ENCODE measurements at places on chromosomes 6 and 20. TPM values are rescaled to one million over a fixed set of nuclear protein-coding genes. Genes with fewer than 3 reads are reported as not detected.
A peak's percentile ranks its signal among the peaks of the same experiment; 100 is the strongest.

GRCh38 chr6:19327241-19327640 is 509.9 kb upstream of the ID4 start:
- no peak for DNase-seq

DNA sequence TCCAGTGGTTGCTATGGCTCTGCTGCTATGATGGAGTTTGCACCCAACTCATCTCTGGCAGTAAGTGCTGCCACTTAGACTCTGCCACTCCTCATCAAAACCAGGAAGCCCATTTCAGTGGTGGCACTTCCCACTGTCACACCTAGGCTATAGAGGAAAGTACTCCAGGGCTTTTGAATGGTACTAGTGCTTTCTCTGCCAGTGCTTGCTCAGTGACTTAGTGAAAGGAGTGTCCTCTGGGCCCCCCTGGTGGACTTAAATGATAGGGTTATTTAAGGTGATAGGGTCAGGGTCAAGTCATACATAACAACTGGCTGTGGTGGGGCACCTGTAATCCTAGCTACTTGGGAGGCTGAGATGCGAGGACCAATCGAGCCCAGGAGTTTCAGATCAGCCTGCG is 22.8 kb downstream of the FITM2 start:
- DNase-seq = no peak

- DNase-seq = no peak
Measured at GRCh38 chr6:98241630-98242029, 592.7 kb upstream of the POU3F2 start.

DNA sequence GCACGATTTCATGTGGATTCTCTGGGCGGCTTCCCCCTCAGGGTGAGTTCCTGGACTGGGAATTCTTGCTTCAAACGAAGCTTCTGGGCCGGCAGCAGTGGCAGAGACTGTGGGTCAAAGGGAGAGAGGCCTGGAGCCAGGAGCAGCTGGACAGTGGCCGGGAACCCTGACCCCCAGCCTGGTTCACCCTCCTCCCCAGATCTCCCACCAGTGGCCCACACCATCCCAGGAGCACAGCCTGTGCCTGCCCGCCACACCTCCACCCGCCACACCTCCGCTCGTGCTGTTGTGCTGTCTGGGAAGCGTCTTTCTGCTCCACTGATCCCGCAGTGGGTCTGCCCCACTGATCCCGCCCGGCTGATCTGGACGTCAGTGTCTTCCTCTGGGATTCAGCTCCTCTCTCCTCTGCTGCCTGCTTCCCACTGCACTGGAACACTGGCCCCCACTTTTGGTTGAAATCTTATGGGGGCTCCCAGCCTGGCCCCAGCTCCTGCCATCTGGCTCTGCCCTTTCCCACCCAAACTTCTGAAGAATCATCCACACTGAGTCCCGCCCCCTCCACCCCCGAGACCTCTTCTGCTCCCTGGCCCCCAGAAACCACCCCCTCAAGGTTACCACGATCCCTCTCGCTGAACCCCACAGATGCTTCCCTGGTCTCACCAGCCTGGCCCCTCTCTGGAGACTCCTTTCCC is 9.8 kb downstream of the ZBP1 start:
- no peak for DNase-seq

GRCh38 chr6:21101694-21102093 is 491.9 kb upstream of the SOX4 start:
- DNase-seq = no peak

GRCh38 chr20:51206032-51206662 is 183.2 kb upstream of the KCNG1 start:
- no peak for DNase-seq

GRCh38 chr20:41275301-41275731 is 42.2 kb downstream of the ZHX3 start:
- DNase-seq = no peak

GRCh38 chr6:137761072-137761471 is 106.0 kb upstream of the TNFAIP3 start:
- DNase-seq = no peak

DNA sequence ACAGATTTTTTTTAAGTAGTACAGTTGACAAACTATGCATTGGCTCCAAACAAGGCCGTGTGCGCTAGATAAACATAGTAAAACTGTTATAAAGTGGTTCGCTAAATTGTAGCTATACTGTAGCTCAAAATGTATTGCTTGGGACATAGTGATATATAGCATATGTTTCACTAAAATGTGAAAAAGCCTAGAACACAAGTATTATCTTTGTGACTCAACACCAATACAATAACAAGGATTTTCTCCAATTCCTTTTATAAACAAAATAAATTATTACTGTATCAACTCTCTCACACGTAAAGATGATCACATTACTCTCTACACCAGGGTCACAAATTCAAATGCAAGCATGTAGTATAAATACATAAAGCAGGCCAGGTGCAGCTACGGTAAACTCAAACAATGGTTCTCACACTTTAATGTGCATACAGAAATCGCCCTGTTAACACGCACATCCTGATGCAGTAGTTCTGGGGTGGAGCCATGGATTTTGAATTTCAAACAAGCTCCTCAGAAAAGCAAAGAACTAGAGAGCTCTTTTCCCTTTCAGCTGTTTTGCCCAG is 214.6 kb downstream of the GMDS start:
- DNase-seq = no peak

DNA sequence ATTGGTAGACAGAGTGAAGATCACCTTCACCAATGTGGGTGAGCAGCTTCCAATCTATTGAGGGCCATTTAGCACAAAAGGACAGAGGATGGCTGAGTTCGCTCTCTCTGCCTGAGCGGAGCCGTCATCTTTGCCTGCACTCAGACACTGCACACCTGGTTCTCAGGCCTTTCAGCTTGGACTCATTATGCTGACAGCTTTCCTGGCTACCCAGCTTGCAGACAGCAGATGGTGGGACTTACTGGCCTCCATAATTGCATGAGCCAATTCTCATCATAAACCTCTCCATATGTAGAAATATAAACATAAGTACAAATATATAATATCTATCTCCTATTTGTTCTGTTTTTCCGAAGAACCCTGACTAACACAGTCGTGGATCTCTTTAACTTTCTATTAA is 13.7 kb downstream of the TBXT start:
- DNase-seq = no peak

DNA sequence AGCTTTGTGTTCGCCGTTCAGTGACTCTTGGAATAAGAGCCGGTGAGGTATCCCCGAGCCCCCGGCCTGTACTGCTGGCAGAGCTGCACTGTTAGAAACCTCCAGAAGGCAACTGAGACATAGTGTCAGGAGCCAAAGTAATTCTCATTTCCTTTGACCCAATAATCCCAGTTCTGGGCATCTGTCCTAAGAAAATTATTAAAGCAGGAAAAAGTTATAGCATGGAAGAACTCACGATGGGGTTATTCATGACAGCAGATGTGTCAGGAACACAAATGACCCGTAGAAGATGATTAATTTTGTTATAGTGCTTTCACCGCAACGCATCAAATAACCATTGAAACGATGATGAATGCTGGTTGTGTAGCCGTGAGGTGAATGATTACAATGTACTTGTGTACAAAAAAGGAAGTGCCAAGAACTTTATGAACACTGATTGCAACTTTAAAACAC is 20.3 kb downstream of the CYP21A2 start:
- no peak for DNase-seq

GRCh38 chr20:16955971-16956370 is 207.8 kb downstream of the OTOR start:
- no peak for DNase-seq

DNA sequence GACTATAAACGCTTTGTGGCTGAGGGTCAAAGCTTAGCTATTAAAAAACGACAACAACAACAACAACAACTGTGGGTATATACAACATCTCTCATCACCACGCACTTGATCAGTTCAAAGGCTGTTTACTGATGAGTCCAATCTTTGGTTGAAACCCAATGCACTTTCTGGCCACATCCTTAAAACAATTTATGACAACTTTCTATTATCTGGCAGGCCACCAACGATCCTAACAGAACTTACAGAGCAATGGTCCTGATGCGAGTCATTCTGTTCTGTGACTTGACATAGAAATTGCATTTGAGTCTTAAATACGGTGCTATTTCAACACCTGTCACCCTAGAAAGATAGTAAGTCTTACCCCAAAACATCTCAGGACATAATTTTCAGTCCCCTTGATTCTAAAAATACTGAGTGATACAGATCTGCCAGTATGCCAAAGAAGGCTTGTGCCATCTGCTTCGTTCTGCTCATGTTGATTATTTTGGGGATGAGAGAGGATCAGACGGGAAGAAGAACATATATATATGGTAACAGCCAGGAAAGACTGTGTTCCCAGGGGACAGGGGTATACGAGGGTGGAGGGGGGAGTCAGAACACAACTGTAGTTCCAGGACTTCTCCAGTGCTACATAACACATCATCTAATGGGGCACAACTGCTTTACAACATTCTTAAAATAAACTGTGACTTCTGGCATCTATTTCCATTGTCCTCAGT is 55.8 kb downstream of the PLAGL1 start:
- DNase-seq = no peak

GRCh38 chr20:54692168-54692887 is 216.9 kb downstream of the DOK5 start:
- DNase-seq = no peak

GRCh38 chr6:168557512-168557911 is 116.5 kb downstream of the SMOC2 start:
- DNase-seq = no peak

GRCh38 chr6:100100776-100101175 is 106.8 kb upstream of the MCHR2 start:
- no peak for DNase-seq

GRCh38 chr6:17200395-17200794 is 80.8 kb upstream of the RBM24 start:
- no peak for DNase-seq

GRCh38 chr20:43294031-43294430 is 104.3 kb upstream of the PTPRT start:
- no peak for DNase-seq

DNA sequence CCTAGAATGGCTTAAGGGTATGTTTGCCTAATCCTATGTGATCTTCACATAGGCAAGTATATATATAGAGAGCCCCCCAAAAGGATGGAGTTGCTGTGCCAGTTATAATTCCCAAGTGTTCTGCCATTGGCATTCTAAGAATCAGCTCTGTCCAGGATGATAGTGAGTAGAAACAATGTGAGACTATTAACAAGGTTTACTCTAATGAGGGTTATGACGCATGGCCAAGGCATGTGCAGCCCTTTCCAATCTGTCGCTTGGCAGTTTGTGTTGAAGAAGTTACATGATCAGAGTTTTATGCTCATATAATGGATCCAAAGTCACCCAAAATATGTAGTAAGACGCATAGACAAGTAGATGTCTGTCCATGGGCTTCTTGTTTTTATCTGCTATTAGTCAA is 33.6 kb downstream of the VGLL2 start:
- DNase-seq = no peak

- DNase-seq = no peak
Measured at GRCh38 chr6:129849456-129849855, 11.7 kb downstream of the TMEM244 start.

DNA sequence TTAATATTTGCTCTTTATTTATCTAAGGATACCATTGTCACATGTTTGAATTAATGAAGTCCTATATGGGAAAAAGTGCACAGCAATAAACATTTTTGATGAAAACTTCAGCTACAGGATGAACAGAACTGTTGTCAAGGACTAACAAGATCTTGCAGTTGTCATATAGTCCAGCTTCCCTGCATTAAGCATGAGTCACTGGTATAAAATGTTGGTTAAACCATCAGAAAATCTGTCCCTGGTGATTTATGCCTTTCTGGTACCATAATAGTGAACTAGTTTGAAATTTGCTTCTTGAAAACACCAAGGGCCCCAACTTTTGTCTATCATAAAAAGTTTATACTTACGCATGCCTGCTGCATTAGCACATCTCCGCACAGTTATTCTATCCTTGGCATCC is 60.4 kb upstream of the RSPO3 start:
- no peak for DNase-seq

DNA sequence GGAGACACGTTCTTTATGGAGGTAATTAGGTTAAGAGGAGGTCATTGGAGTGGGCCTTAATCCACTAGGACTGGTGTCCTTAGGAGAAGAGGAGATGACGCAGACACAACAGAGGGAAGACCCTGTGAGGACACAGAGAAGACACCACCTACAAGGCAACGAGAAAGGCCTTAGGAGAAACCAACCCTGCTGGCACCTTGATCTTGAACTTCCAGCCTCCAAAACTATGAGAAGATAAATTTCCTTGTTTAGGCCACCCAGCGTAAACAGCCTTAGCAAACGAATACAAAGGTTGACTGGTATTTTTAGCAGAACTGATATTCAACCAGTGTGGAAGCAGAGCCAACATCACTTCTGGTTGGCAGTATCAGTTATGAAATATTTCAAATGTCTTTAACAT is 75.2 kb downstream of the GFOD1 start:
- no peak for DNase-seq

GRCh38 chr20:37902504-37903313 is at the start of gene VSTM2L:
Gene VSTM2L (plus strand): TSS chr20:37903127. CDS start chr20:37903351, 224 bp downstream.
- DNase-seq = peak; percentile 20

DNA sequence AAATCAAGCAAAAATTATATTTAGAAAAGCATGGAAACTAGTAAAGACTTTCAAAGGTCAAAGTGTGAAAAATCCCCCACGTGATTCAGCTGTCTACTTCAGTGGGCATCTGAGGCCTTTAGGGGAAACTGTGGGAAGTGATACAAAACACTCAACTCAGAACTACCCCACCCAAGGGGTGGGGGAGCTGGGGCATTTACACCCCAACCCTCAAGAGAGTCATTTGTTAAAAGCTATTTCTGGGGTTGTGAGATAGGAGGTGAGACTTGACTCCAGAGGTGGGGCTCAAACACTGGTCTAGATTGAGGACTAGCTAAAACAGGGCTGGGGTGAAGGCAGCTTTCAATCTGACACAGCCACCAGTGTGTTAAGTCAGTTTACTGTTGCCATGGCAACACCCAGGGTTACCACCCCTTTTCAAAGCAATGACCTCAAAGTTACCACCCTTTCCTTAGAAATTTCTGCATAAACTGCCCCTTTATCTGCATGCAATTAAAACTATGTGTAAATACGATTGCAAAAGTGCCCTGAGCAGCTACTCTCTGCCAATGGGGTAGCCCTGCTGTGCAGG is 9.9 kb upstream of the GTSF1L start:
- DNase-seq = peak; percentile 52

DNA sequence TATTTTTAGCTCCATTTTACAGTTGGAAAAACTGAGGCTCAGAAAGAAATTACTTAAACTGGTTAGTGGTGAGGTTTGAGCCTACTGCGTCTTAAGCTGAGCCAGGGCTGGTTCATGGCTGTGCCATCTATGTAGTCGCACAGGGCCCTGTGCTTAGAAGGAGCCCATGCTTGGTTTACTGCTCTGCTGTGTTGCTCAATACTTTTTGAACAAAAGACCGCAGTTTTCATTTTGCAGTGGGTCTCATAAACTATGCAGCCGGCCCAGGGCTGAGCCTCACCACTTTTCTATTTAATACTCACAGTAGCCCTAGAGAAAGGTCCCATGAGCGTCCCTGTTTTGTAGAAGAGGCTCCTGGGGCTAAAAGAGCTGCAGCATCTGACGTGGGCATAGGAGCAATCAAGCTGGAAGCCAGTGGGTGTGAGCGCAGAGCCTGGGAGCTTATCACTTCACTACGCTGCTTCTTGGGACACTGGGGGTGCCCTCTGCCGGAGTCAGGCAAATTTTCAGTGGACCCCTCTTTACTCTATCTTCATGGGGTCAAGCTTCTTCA is 501 bp downstream of the SIRPB2 start:
- DNase-seq = no peak

MAFB gene
- total RNA-seq = 1.8 TPM

NT5E gene
- total RNA-seq = 24.8 TPM

MOXD1 gene
- total RNA-seq = 6.7 TPM

LAMP5 gene
- total RNA-seq = 0.15 TPM

AIF1 gene
- 1.5 TPM for total RNA-seq

OOEP gene
- 0.97 TPM for total RNA-seq

GRM4 gene
- total RNA-seq = not detected

SRSF12 gene
- total RNA-seq = not detected

SGK2 gene
- 1.7 TPM for total RNA-seq

PDYN gene
- total RNA-seq = not detected

PHACTR3 gene
- total RNA-seq = not detected
